Activated CD4-positive, alpha-beta T cell treated with anti-CD3 and anti-CD28 coated beads for 4 hours (primary cell): ENCODE measurements at places on chromosomes 11 and 22.

- peak; percentile 61 for DNase-seq
Observed at GRCh38 chr22:20981787-20982562, at the start of gene LZTR1. Gene LZTR1, plus strand, starts transcription at chr22:20982297. Its CDS starts 75 bp downstream, at chr22:20982372.

DNA sequence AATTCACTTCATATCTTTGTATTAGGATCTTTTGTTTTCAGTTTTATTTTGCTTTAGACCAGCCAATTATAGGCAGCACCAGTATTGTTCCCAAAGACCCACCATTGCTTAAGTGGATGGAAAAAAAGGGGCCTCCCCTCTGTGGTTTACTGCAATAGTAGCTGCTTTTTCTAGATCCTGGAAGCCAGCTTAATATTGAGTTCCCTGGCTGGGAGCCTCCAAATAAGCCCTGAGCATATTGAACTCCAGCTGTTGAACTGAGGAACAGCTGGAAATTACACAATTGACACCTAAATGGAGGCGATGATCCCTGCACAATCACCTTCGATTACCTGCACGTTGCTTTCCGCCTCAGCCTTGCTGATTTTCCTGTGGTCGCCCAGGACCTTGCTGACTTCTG is 576.0 kb downstream of the SOX6 start:
- DNase-seq, result no peak

DNA sequence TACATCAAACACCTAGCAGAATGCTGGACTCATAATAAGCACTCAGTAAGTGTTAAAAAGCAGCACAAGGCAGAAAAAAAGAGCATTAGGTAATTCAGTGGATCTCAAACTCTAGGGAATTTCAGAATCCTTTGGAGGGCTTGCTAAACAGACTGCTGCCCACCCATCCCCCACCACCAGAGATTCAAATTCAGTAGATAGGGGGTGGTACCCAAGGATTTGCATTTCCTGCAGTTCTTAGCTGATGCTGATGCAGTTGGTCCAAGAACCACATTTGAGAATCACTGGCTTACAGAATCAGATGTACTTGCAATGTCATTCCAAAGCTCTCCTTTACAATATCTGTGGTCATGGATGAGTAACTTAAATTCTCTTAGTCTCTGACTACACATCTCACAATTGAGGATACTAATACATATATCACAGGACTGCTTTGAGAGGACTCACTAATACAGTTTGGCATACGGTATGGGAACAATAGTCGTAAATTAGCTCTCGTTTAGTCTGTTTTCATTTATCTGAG is 664.5 kb downstream of the KCNA4 start:
- no peak for DNase-seq

DNA sequence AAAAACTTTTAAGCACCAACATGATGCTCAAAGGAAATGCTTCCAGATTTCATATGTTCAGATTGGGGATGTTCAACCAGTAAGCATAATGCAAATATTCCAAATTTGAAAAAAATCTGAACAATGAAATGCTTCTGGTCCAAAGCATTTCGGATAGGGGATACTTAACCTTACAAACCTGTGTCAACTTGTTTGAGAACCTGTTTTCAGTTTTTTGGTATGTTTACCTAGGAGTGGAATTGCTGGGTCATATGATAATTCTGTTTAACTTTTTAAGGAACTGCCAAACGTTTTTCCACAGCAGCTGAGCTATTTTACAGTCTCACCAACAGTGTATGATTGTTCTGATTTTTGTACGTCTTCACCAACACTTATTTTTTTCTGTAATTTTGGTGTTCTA is 23.7 kb downstream of the FAR1 start:
- no peak for DNase-seq

DNA sequence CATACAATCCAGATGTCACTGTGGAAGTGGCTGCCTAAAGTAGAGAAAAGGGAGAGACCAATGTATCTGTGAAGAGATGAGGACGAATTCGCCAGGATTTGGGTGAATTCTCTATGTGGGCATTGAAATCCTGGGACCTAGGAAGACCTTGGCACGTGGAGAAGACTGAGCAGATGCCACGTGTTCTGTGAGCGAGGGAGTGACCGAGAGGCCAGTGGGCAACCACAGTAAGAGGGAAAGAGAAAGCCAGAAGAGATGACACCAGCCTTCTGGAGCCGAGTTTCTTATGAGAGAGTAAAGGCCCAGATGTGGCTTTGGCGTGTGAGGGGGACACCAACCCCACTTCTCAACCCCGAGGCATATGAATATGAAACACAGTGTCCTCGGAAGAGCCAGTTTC is 228.1 kb downstream of the BUD13 start:
- no peak for DNase-seq

DNA sequence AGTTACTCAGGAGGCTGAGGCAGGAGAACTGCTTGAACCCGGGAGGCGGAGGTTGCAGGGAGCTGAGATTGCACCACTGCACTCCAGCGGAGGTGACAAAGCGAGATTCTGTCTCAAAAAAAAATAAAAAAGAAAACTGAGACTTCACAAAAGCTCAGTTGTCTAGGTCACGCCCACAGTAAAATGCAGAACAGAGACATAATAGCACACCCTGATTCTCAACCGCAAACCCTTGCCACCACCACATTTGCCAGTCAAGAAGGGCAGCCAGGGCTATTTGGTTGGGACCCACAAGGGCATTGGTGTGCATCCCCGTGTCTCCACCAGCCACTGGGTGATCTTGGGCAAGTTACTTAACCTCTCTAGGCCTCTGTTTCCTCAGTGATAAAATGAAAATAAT is 25.4 kb downstream of the CREB3L1 start:
- no peak for DNase-seq

DNA sequence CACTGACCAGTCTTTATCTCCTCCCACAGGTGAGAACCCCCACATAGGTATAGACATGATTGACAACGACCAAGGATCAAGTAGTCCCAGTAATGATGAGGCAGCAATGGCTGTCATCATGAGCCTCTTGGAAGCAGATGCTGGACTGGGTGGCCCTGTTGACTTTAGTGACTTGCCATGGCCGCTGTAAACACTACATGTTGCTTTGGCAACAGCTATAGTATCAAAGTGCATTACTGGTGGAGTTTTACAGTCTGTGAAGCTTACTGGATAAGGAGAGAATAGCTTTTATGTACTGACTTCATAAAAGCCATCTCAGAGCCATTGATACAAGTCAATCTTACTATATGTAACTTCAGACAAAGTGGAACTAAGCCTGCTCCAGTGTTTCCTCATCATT is 76.5 kb downstream of the BTBD10 start:
- no peak for DNase-seq

GRCh38 chr11:59158206-59159068 is 13.5 kb upstream of the DTX4 start:
- peak; percentile 43 for DNase-seq

- DNase-seq, result no peak
Observed at GRCh38 chr11:128130052-128130451, 457.3 kb downstream of the ETS1 start.
